ENCODE measurements at places on chromosomes 11 and 22.

- no peaks in the 10 kb centered on the region for H3K4me1 ChIP-seq
- no peaks in the 10 kb centered on the region for H3K36me3 ChIP-seq
- no peak overlapping the region for H3K27ac ChIP-seq
- no peak overlapping the region for H3K4me3 ChIP-seq
- no peak for DNase-seq
Measured at GRCh38 chr11:11866203-11866602, 24.4 kb downstream of the USP47 start.

- H3K27me3 ChIP-seq = peaks cover 12% of the 10 kb centered on the region
- peaks cover 17% of the 10 kb centered on the region for H3K4me1 ChIP-seq
- DNase-seq = no peak
- H3K4me3 ChIP-seq = no peak overlapping the region
- no peaks in the 10 kb centered on the region for H3K36me3 ChIP-seq
Measured at GRCh38 chr11:2750101-2750681, 50.4 kb upstream of the KCNQ1OT1 start.

DNA sequence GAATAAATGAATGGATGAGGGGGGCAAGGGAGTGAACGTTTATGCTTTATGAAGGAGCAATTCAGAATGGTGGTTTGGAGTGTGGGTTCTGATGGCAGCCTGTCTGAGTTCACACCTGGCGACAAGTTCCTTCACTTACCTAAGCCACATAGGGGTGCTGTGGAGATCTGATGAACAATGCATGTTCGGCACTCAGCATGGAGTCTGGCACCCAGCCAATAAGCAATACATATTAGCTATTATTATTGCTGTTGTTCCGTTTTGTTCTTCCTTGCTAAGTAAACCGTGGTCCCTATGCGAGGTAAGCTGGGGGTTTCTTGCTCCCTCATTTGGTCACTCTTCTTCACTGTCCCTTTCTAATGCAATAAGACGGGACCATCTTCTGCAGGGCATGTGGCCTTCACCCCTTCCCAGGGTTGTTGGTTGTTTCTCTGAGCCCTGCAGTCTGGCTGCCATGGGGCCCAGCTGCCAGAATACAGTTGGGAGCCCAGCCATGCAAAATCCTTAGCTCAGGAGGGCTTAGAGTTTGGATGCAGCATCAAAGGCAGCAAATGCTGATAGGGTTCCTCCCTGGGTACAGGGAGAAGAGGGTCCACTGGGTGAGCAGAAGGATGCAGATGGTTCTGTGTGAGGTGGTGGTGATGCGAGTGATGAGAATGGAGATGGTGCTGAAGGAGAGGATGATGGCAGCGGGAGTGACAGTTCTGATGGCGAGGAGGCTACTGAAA, 6.4 kb upstream of the PKNOX2 start:
- no peaks in the 10 kb centered on the region for H3K36me3 ChIP-seq
- no peak for DNase-seq
- no peak overlapping the region for H3K27ac ChIP-seq
- H3K4me3 ChIP-seq = no peak overlapping the region

- H3K27ac ChIP-seq = no peak overlapping the region
- peaks cover 16% of the 10 kb centered on the region for H3K27me3 ChIP-seq
- H3K4me1 ChIP-seq = peaks cover 4% of the 10 kb centered on the region
Measured at GRCh38 chr11:32830413-32830738, 649 bp downstream of the PRRG4 start.

GRCh38 chr11:78083021-78083420, 3.4 kb upstream of the NDUFC2 start:
- H3K27ac ChIP-seq = no peak overlapping the region
- peak; percentile 88 for DNase-seq
- H3K27me3 ChIP-seq = no peaks in the 10 kb centered on the region
- H3K36me3 ChIP-seq = no peaks in the 10 kb centered on the region

DNA sequence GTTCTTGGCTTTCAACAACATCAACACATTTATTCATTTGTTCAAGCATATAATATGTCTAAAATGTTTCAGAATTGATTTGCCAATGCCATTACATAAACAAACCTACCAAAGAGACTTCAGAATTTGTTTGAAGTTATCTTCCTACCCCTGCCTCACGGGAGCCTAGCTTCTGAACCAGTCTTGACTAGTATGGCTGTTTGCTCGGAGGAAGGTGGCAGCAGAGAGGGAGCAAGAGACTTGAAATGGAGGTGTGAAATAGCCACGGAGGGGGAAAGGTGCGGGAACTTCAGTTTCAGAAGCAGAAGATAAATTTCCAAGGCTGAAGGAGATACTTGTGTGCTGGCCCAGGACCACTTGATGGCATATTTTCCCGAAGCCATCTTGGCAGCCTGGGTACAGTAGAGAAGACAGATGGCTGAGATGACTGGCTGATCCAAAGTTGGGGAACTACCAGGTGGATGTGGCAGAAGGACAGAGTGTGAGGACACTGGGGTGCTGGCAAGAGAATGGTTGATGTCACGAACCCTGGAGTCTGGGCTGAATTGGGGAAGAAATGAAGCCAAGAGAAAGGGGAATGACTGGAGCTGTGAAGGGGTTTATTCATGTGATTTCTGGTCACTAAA, 14.0 kb upstream of the MTCH2 start:
- no peaks in the 10 kb centered on the region for H3K36me3 ChIP-seq
- no peak overlapping the region for H3K27ac ChIP-seq

- H3K4me3 ChIP-seq = no peak overlapping the region
- H3K27me3 ChIP-seq = no peaks in the 10 kb centered on the region
- peaks cover 10% of the 10 kb centered on the region for H3K4me1 ChIP-seq
- no peak overlapping the region for H3K27ac ChIP-seq
Measured at GRCh38 chr11:72965672-72966071, 151.5 kb downstream of the ATG16L2 start.
